Liver (tissue), 10 donors: ENCODE measurements at places on chromosomes 4 and X.

DNA sequence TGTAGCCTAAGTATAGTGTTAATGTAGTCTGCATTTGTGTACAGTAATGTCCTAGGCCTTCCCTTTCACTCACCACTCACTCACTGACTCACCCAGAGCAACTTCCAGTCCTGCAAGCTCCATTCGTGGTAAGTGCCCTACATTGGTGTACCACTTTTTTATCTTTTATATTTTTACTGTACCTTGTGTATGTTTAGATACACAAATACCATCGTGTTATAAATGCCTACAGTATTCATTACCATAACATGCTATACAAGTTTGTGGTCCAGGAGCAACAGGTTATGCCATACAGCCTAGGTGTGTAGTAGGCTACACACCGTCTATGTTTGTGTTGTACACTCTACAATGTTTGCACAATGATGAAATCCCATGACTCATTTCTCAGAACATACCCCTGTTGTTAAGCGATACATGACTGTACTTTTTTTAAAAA lies 15.4 kb downstream of the TSPAN5 start:
- no peak for DNase-seq
- no peak overlapping the region for H3K4me3 ChIP-seq
- no peaks in the 10 kb centered on the region for H3K4me1 ChIP-seq
- H3K27ac ChIP-seq = no peak overlapping the region
- H3K36me3 ChIP-seq = no peaks in the 10 kb centered on the region

GRCh38 chr4:40688446-40689095 lies 58.9 kb upstream of the RBM47 start:
- peak overlapping the region; percentile 59 for H3K27ac ChIP-seq
- no peaks in the 10 kb centered on the region for H3K36me3 ChIP-seq
- peaks cover 5% of the 10 kb centered on the region for H3K4me1 ChIP-seq
- no peak overlapping the region for H3K4me3 ChIP-seq
- no peak for DNase-seq

DNA sequence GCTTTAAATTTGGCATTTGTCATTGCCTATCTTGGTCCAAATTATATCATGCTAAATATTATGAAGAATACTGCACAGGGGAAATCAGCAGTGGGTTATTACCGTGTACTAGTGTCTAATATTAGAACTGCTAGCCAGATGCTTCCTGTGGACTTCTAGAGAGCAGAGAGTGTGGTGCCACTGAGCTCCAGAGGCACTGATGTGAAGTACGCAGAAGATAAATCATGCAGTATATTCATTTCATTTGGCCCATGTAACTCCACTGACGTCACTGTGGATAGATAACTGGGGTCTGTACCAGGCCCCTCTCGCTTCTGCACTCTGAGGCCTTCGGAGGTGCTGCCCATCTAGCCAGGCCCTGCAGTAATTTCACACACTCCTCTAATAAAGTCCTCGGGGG lies 80.0 kb downstream of the ALPK1 start:
- peaks cover 6% of the 10 kb centered on the region for H3K36me3 ChIP-seq
- no peaks in the 10 kb centered on the region for H3K4me1 ChIP-seq
- no peak overlapping the region for H3K4me3 ChIP-seq
- no peak overlapping the region for H3K27ac ChIP-seq
- no peak for DNase-seq
- no peaks in the 10 kb centered on the region for H3K27me3 ChIP-seq

GRCh38 chr4:153204728-153205648 lies 745 bp downstream of the TRIM2 start:
- no peaks in the 10 kb centered on the region for H3K36me3 ChIP-seq
- H3K4me1 ChIP-seq = peaks cover 6% of the 10 kb centered on the region
- H3K27me3 ChIP-seq = no peaks in the 10 kb centered on the region
- DNase-seq = no peak

DNA sequence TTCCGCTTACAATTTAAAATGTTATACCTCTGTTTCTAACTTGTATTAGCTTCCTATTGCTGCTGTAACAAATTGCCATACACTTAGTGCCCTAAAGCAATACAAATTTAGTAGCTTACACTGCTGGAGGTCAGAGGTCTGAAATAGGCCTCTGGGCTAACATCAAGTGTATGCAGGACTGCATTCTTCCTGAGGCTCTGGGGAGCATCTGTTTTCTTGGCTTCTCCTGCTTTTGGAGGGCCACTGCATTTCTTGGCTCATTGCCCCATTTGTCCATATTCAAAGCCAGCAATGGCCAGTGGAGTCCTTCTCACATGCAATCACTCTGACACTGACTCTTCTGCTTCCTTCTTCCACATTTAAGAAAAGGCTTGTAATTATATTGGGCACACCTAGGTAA lies 639.8 kb upstream of the INTU start:
- no peak overlapping the region for H3K27ac ChIP-seq
- no peaks in the 10 kb centered on the region for H3K27me3 ChIP-seq
- no peaks in the 10 kb centered on the region for H3K4me1 ChIP-seq
